ENCODE measurements at places on chromosomes 1 and 21.

DNA sequence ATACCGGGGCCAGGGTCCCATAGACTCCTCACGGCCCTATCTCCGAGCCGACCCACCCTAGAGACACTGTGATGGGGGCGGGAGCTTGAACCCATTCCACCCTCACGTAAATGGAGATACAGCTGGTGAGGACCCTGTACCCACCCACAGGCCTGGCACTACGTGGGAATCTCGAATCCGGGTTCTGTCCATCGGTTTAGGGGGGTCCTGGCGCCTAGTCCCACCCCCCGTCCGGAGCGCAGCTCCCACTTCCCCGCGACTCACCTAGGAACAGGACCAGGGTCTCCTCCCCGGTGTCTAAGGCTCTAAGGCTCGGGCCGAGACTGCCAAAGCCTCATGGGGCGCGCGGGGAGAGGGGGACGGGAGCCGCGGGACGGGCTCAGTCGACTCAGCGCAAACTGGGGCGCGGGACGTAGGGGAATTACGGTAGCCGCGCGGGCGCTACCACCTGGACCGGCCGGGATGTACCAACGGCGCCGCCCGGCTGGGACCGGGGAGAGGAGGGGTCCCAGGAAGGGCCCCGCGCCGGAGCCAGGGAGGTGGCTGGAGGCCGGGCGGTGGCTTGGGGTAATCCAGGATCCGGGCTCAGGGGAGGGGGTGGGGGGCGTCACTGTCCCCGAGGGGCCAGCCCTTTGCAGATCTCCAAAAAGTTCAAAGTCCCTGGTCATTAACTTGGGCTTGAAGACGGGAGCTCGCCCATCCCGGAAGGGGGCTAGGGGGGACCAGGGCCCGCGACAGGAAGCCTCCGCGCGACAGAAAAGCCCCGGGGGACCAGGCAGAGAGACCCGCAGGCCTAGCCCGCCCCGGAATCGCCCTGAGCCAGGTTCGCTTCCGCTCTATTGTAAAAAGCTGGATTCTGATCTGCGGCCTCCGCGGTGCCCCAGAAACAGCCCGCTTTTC lies 1.0 kb downstream of the PLEKHG5 start:
- DNase-seq: peak; percentile 77

DNA sequence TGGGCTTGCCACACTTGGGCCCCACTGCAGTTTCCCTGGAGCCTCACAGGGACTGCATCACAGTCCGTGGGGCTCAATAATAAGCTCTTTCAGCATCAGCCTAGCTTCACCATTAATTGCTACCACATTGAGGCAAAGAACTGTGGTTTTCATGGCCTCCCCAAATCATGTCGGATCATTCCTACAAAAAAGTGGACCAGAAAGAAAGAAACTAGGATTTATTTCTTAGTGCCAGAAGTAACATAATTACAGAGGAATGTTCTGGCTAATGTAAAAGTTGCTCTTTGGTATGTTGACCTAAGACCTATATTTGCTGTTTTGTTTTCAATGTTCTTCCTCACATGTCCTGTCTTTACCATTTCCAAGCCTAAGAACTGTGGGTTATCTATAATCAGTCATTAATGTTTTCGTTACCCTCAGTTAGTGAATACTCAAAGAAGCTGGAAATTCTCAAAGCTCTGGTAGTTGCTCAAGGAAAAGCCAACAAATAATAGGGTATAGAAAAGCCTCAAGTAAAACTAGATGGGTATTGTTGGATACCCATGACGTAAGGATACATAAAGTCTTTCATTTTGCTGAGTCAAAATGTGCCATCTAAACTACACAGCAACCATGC lies 173.9 kb downstream of the LTN1 start:
- no peak for DNase-seq

DNA sequence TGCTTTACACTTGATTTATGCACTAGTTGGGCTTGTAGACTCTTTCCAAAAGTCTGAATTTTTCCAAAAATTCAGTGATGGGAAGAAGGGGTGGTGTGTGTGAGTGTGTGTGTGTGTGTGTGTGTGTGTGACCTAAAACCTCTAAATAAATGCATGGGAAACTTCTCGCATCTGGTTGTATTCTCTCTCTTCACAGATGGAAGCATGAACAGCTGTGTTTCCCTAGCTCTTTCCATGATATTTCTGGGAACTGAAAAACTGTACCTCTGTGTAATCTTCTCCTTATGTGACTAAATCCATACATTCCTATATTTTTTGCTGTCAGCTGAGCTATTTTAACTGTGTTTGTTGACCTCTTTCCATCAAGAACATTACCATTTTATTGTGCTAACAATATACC lies 26.2 kb upstream of the CYYR1 start:
- DNase-seq: no peak

DNA sequence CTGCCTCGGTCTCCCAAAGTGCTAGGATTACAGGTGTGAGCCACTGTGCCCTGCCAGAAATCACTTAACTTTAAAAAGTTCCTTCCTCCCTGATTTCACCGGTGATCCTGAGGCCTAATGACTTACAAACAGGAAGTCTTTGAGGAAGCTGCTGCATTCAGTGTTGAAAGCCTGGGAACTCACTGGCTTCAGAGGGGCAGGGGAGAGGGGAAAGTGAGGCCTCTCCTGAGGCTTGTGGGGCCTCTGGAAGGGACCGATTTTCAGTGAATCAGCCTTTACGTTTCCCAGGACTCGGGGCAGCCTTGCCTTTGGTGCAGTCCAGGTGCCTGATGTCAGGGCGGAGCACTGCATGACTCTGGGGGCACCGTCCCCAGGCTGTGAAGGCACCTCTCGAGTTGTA lies 30.1 kb upstream of the ARHGEF10L start:
- no peak for DNase-seq

- no peak for DNase-seq
These were observed 243.6 kb downstream of the TM2D1 start for GRCh38 chr1:61481315-61481715.

- no peak for DNase-seq
These were observed 83.4 kb downstream of the BACH1 start for GRCh38 chr21:29382030-29382654.

DNA sequence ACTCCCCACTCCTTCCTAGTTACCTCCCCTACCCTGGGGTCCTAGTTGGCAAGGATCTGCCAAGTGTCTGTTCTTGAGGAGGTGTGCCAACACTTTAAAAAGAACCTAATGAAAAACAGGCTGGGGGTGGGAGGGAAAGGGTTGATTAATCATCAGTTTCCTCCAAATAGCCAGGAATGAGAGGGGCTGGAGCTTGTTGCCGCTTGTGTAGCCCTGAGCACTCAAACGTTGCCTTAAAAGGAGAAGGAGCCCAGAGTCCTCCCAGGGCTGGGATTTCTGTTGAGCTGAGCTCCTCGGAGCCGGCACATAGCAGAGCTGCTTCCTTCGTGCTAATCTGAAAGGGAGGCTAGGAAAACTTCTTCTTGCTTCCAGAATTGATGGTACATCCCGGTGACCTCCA lies 15.9 kb downstream of the SHISA4 start:
- no peak for DNase-seq

DNA sequence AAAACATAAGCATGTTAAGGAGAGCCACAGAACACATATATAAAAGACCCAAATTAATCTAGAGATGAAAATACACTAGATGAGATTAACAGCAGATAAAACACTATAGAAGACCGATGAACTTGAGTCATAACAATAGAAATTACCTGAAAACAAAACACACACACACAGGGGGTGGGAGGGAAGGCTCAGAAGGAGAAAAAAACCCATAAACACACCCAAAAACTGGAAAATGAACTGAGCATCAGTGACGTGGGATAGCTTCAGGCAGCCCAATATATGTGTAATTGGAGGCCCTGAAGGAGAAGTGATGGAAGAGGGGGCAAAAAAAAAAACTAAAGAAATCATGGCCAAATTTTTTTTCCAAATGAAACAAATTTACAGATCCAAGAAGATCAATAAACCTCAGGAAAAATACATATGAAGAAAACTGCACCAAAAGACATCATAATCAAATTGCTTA lies 11.4 kb downstream of the ALDH9A1 start:
- DNase-seq: no peak

- no peak for DNase-seq
These were observed 287.4 kb downstream of the NPHP4 start for GRCh38 chr1:5704561-5705514.

DNA sequence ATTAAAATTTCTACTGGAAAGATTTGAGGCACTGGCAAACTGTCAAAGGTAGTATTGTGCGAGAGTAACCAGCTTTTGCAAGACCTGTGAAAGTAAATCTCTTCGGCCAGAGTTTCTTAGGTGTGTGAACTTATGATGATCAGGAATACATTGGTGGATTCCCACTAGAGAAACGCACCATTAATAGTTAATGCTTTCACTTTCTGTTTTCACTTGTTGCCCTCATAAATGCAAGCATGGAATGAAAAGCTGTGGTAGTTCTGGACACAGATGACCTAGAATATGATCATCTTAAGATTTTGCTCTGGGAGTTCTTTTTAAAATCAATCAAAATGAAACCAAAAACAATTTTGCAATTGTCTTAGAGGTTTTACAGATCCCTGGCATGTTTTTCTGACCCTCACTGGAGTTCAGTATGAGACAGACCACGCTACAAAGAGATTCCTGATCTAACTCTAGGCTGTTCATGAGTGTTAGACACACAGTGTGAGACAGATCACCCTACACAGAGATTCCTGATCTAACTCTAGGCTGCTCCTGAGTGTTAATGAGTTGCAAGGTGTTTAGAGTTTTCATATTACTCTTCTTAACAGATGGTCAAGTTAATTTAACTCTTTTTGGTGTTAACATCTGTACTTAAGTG lies 98.8 kb downstream of the SDCCAG8 start:
- DNase-seq: peak; percentile 15

GRCh38 chr1:154272217-154272998 lies at the start of gene HAX1:
Gene HAX1 (plus strand): TSS chr1:154272629. CDS start chr1:154272724, 95 bp downstream.
- DNase-seq: peak; percentile 95

DNA sequence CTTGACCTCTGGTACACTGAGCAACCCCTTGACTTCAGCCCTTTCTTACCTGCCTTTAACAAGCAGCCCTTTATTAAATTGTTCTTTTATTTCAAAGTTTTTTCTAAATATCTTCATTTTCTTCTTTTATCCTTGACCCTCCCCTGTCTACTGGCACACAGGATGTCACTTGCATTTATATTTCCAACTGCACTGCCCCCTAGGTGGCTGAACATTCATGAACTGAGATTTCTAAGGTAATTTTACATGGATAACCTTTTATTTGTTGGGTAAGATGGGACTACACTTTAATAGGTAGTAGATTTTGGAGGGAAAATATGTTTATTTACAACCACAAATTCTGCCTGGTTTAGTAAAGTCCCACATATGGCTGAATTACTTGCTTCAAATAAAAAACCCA lies 190.0 kb downstream of the ATP6V1G3 start:
- DNase-seq: no peak
